ENCODE measurements at places on chromosomes 3 and 15.

GRCh38 chr3:87004883-87005282 lies 13.9 kb upstream of the VGLL3 start:
- no peak for DNase-seq

GRCh38 chr15:40096094-40096891 lies 12.4 kb downstream of the BMF start:
- DNase-seq = no peak

GRCh38 chr15:29765234-29765841 lies 56.9 kb downstream of the TJP1 start:
- DNase-seq = no peak

GRCh38 chr3:127886231-127886955 lies 28.6 kb upstream of the KBTBD12 start:
- DNase-seq = no peak

DNA sequence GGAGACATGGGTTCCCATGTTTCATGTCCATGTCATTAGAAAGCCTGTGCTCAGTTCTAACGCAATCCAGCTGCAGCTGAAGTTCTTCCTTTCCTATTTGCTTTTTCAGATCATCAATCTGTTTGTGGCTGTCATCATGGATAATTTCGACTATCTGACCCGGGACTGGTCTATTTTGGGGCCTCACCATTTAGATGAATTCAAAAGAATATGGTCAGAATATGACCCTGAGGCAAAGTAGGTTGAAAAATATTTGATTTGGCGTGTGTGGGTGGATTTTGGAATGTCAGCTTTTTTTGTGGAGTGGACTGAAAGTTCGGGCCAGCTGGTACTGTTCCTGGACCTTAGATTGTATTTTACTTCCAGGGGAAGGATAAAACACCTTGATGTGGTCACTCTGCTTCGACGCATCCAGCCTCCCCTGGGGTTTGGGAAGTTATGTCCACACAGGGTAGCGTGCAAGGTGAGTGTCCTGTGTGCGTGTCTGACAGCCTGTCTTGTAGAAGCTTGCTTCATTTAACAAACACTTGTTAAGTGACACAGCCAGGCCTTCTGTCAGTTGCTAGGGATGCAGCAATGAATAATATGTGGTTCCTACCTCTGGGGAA lies 69.6 kb downstream of the CHDH start:
- no peak for DNase-seq

- DNase-seq = no peak
Measured at GRCh38 chr3:54985856-54986255, 58.0 kb upstream of the LRTM1 start.

DNA sequence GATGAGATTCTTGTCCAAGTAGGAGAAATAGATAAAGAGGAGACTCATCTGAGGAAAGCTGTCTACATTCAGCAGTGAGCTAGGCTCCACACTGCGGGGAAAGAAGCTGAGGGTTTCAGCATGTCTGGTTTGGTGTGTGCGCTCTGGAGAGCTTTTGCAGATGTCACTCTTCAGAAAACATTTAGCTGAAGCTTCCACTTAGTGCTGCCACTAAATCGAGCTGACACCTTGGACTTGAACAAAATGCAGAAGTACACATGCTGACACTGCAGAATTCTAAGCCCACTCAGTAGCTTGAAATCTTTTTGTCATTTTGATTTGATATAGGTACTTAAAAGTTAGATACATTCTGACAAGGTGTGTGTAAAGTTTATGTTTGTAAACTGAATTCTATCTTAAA lies 32.3 kb upstream of the CRTC3 start:
- no peak for DNase-seq

GRCh38 chr3:51681453-51681852 lies 10.4 kb downstream of the TEX264 start:
- peak; percentile 22 for DNase-seq

- no peak for DNase-seq
Measured at GRCh38 chr3:64895106-64895990, 207.5 kb upstream of the ADAMTS9 start.

GRCh38 chr3:39805650-39806049 lies 3.8 kb upstream of the MYRIP start:
- DNase-seq = no peak

DNA sequence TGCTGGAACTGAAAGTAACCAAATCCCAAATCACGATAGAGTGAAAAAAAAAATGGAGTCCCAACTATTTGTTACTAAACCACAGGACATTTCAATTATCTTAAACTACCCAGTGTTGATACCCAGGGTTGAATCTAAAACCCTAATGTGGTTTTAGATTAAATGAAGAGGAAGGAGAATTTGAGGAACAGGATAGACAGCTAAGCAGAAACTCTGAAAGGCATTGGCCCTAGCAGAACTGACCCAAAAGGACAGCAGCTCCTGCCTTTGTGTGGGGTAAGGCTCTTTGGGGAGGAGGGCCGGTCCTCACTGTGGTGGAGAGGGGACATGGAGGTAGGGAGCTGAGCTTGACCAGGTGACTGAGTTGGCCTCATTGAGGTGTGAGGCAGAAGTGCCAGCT lies 30.7 kb upstream of the SNRK start:
- no peak for DNase-seq

DNA sequence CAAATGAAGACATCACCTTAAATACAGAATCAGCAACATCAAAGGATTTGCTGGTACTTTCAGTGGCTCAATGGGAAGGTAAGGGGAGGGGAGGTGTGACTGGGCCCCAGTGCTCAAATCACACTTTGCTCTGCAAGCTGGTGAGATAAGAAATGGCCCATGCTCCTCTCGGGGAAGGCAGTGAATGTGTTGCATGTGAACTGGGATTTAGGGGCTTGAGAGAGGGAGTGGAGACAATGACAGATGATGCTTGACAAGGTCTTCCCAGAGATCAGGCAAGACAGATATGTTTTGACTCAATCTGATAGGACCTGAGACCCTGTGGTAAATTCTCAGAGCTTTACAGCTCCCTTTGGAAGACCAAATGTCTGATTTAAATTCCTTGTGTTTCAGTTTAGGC lies 233.0 kb upstream of the PROK2 start:
- DNase-seq = no peak

GRCh38 chr3:63921741-63922482 lies 9.7 kb upstream of the SCAANT1 start:
- DNase-seq = no peak
